AG09309 (cell line): ENCODE measurements at places on chromosomes 6 and 20.

DNA sequence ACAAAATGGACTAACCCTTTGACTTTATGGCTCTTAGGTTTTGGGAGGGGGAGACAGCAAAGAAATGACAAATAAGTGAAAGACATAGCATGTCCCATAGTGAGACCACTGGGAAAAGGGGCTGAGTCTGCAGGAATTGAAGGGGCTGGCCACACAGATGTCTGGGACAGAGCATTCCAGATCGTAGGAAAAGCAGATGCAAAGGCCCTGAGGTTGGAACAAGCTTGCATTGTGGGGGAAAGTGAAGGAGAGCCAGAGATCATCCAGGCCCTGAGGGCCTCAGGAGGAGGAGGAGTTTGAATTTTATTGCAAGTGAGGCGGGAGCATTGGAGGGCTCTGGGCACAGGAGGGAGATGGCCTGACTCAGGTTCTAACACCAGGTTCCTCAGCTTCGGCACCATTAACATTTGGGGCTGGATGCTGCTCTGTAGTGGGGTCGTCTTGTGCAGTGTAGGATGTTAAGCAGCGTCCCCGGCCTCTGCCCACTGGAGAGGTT is 97.5 kb downstream of the CEBPB start:
- no peak for DNase-seq

- DNase-seq = no peak
Measured at GRCh38 chr6:42331019-42331418, 113.4 kb upstream of the MRPS10 start.

DNA sequence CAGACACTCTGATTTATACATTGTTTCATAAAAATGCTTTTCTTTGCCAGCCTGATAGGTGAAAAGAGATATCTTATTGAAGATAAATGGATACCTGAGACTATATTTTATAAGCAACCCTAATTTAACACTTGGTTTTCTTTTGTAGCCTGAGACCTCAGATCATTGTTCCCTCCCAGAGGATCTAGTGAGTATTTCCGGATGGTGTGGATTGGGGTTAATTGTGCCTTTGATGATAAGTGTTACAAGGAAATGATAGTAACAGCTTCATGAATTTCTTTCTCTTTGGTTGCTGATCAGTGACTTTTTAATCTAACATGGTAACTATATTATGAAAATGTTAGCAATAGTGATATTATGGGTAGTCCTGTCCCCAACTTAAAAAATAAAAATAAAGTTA is 30.4 kb downstream of the KDM1B start:
- no peak for DNase-seq

DNA sequence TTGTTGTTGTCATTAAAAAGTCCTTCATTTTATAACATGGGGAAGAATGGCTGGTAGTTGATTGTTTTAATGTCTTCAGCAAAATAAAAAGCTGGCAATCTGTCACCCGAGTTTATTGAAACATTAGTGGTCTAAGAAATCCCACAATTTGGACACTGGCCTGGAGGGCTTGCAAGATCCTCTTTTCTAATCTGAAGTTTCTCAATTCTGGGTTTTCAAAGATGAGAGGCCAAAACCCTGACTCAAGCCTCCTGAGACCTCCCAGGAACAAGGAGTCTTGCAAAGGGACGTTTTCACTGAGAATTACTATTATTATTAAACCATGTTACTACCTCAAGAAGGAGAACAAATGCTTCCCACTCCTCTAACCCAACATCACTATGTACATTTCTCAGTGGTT is 19.5 kb downstream of the MAP1LC3A start:
- peak; percentile 24 for DNase-seq

GRCh38 chr20:4812641-4813075 is 90.9 kb downstream of the PRND start:
- no peak for DNase-seq

- DNase-seq = no peak
Measured at GRCh38 chr6:170151321-170151771, 139.5 kb downstream of the DLL1 start.

GRCh38 chr6:14121936-14122344 is 4.4 kb downstream of the CD83 start:
- DNase-seq = no peak

GRCh38 chr6:107490566-107491137 is 735 bp downstream of the SOBP start:
- no peak for DNase-seq

- no peak for DNase-seq
Measured at GRCh38 chr6:164102693-164103092, 688.2 kb downstream of the QKI start.

DNA sequence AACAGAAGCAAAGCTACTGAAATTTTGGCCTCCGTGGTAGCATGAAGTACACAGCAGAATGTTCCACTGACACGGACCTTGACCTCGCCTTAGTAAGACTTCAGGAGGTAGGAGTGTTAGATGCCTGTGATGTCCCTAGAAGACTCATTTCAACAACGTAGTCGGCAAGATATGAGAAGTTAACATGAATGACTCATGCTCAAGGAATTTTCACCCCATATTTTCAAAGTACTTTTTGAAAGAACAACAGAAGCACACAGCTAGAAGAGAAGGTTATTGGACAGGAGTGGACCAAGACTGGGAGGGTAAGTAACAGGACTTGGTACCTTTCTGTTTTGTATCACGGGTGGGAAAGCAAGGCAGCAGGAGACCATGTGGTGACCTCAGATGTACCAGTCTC is 78.0 kb downstream of the DZANK1 start:
- DNase-seq = no peak

- no peak for DNase-seq
Measured at GRCh38 chr6:6856538-6857523, 250.9 kb upstream of the RREB1 start.

DNA sequence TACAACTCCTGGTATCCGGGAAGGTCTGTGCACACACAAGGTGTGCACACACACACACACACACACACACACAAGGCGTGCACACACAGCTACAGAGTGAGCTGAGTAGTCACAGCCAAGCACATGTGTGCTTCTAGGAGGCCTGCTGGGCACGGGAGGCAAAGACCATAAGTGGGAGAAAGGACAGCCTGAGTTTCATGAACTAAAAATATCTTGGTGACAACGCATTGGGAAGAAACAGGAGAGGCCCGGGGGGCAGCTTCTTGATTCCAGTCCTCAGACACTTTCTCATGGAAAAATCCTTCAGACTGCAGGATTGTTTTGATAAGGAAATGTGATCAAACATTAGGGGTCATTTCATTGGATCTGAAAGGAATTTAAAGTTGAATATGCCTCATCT is 2.6 kb downstream of the TRAF3IP2 start:
- DNase-seq = no peak

- DNase-seq = no peak
Measured at GRCh38 chr6:117317261-117317660, 51.9 kb downstream of the VGLL2 start.

DNA sequence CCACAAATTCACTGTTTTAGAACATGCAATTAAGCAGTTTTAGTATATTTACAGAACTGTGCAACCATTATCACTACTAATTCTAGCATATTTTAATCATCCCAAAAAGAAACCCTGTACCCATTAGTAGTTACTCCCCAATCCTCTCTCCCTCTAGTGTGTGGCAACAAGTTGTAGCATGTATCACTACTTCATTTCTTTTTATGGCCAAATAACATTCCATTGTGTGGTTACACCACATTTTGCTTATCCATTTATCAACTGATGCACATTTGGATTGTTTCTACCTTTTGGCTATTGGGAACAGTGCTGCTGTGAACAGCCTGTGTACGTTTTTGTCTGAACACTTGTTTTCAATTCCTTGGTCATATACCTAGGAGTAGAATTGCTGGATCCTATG is 31.5 kb upstream of the FKBP1A start:
- DNase-seq = no peak

- DNase-seq = no peak
Measured at GRCh38 chr20:58822149-58822548, 28.6 kb downstream of the GNAS-AS1 start.
